ENCODE measurements at places on chromosomes 7 and 10.

DNA sequence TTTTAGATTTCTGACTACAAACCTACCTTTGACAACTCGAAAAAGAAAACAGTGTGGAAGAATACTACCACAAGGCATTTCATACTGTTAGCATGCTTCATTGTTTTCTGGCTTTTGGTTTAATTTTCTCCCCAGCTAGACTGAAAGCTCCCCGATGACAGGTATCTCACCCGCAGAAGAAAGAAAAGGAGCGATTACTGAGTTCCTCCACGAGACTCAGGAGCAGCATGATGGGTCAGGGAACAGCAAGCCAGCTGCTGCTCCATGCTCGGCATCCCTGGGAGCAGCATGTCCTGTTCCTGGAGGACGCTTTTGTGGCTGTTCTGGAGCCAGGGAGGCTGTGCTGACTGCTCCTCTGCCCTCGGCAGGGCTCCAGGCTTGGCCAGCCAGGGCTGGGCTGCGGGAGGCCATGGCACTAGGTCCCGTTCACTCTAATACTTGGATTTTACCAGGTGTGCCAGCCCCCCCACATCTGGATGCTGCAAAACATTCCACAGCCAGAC lies 133.4 kb downstream of the PRKAG2 start:
- DNase-seq, result no peak

GRCh38 chr7:50655490-50655889 lies 90.3 kb upstream of the DDC start:
- no peak for DNase-seq

- DNase-seq, result peak; percentile 76
Measured at GRCh38 chr10:43348511-43349312, 22.7 kb upstream of the FXYD4 start.

DNA sequence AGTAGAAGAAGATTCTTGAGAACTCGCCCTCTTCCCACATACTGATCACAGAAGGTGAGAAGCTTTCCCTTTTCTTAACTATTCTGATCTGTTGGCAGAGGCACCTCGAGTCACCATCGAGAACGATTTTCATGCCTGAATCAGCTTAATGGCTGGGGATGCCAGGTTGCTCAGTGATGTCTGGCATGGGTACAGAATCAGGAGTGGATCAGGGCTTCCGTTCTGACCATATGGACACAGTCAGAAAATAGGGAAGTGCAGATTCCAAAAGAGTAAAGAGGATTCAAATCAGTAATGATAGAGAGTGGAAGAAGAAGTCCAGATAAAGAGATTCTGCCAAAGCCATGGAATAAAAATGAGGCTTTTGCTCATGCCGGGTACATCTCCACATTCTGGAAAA lies 52.0 kb upstream of the GRB10 start:
- no peak for DNase-seq

DNA sequence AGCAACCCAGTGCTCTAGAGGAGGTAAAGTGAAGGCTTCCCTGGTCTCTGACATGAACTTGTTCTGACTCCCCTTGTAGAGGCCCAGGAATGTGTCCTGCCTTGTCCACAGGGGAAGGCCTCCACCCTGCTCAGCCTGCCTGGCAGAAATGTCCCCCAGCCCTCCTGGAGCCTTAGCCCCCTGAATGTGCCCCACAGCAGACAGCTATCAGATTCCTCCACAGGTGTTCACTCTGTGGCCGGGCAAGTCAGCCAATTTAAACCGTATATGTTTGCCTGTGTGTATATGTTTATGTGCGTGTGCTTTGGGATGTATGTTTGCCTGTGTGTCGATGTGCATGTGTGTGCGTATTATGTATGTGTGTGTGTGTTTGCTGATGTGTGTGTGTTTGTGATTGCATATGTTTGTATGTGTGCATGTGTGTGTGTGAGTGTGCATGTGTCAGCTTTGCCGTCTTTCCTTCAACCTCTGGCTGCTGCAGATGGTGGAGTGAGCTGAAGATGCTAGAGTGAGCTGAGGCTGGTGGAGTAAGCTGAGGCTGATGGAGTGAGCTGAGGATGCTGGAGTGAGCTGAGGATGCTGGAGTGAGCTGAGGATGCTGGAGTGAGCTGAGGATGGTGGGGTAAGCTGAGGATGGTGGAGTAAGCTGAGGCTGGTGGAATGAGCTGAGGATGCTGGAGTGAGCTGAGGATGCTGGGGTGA lies 68.9 kb upstream of the ANTXRL start:
- DNase-seq, result no peak

GRCh38 chr10:97659589-97659988 lies 19.1 kb downstream of the PI4K2A start:
- DNase-seq, result peak; percentile 27

DNA sequence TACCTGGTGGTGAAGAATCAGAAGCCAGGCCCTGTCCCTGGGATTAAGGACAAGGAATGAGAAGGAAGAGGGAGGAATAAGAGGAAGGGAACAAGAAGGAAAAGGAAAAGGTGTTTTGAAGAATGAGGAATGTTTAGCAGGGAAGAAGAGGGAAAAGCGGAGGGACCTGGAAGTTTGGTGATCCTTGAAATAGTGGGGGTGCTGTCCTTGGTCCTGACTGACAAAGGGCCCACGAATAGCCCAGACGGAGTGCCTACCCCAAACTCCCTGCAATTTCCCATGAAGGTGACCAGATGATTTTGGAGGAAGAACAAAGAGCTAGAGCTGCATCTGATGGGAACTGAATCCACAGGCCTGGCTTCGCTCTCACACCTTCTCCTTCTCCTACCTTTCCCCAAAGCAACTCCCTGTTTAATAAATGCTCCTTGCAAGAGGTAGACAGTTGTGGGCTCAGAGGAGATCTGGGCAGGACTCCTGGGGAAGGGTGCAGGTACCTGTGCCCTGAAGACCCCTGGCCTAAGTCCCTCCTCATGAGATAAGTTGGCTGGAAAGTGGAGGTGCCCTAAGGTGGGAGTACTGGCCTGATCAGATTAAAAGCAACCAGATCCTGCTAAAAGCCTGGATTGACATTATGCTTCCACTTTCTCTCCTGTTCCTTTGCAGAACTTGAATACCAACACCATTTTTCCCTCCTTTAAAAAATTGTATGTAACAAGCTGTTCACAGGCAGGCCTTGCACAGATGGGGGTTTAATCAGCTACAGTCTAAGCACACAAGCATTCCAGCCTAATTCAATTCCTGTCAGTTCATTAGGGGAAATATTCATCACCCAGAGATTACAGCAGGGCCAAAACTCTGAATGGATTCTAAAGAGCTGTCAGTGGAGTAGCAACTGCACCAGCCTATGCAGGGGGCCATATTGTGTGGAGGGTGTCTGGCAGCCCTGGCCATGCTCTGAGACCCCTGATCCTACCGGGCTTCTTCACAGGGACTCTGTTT lies 19.4 kb downstream of the KAZALD1 start:
- DNase-seq, result no peak

- no peak for DNase-seq
Measured at GRCh38 chr10:96670786-96671185, 49.5 kb downstream of the PIK3AP1 start.

GRCh38 chr10:101779544-101780186 lies 3.6 kb downstream of the NPM3 start:
- no peak for DNase-seq

DNA sequence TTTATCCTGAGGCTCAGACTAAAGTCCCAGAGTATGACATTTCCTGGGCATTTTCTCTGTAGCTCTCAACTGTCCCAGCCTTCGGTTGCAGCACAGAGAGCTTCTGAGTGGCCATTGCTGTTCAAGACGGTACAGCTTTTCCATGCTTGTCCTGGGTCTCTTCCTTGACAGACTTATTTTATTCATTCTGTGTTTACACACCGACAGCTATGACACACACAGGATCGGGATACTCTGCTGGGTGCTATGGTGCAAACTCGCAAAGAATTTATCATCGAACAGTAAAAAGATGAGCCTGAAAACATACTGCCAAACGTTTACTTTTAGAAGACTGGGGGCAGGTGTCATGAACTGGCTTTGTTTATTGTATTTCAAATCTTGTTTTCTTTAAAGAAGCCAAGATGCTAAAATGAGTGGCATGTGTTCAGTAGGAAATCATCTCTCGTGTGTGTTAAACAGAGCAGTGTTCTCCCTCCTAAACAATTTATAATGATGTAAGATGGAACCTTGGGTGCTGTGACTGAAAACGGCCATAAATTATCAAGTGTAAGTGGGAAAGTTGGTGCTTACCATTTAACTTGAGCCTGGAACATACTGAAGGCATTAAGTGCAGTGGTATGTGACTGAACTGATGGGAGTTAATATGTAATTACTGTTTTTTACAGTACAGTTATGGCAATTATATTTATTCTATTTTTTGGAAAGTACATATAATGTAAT lies 120.8 kb downstream of the CELF2 start:
- no peak for DNase-seq

- no peak for DNase-seq
Measured at GRCh38 chr10:68088740-68089139, 13.7 kb upstream of the HERC4 start.

GRCh38 chr7:17444151-17444550 lies 145.7 kb downstream of the AHR start:
- no peak for DNase-seq

GRCh38 chr7:51290702-51291540 lies 25.7 kb downstream of the COBL start:
- no peak for DNase-seq

- no peak for DNase-seq
Measured at GRCh38 chr7:80374321-80374720, 137.5 kb downstream of the GNAT3 start.

GRCh38 chr7:23539494-23539907 lies 7.7 kb upstream of the TRA2A start:
- DNase-seq, result no peak

DNA sequence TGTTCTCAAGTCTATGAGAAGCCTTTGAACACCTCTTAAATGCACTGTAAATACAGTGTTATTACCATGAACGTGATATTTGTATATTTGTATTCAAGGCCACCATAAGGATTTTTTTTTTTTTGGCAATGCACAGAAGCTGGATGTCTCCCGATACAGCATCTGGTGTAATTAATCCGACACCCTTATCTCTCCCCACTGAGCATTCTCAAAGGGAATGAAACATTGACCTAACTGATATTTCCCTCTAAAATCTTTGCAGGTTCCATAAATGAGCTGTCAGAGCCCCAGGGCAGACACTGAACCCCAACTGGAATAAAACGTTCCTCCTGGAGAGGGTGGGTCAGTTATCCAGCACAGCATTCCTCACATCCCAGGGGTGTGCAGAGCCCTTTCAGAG lies 316.6 kb downstream of the PAXIP1 start:
- DNase-seq, result no peak

- no peak for DNase-seq
Measured at GRCh38 chr10:35329520-35329919, 6.8 kb upstream of the CCNY start.

DNA sequence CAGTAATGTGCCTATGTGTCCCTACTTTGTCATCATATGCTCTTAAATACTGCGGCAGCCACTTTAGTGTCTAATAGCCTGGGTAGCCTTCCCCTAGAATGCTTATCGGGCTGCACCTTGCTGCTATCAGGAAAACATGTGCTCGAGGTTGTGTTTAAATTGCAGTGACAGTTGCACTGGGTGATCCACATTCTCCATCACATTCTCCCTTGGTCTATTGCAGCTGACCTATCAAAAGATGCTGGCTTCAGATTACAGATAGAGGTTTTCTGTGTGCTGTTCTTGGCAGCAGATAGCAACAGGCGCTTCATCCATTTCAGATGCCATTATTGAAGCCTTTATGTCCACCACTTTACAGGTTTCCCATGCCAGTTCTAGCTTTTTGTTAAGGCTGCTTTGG lies 130.1 kb upstream of the MDFIC start:
- no peak for DNase-seq

DNA sequence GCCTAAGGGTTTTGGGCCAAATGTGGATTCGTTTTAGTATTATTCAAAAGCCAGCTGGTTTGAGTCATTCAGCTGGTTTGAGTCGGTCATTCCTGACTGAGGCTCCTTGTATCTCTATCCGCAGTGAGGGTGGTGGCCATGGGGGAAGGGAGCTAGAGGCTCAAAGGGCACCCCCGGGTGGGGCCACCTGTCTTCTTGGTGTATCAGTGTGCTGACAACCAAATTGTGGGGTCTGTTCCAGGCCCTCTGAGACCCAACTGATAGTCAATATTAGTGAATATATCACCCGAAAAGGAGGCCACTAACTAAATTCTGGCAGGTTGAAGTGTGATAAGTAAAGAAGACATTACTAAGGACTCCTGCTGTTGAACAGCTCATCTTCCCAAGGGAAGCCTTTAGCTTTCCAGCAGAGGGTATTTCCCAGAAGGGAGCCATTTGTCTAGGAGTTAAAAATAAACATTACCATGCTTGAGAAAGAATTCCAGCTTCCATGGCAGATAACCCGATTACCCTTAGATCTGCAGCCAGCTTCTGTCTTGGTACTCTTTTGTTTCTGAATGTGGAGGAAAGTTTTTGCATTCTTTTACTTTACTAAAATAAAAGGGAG lies 29.9 kb upstream of the DDX50 start:
- peak; percentile 18 for DNase-seq

- no peak for DNase-seq
Measured at GRCh38 chr10:44951576-44952226, 7.9 kb upstream of the RASSF4 start.

GRCh38 chr10:110980807-110981206 lies 61.4 kb downstream of the SHOC2 start:
- no peak for DNase-seq

DNA sequence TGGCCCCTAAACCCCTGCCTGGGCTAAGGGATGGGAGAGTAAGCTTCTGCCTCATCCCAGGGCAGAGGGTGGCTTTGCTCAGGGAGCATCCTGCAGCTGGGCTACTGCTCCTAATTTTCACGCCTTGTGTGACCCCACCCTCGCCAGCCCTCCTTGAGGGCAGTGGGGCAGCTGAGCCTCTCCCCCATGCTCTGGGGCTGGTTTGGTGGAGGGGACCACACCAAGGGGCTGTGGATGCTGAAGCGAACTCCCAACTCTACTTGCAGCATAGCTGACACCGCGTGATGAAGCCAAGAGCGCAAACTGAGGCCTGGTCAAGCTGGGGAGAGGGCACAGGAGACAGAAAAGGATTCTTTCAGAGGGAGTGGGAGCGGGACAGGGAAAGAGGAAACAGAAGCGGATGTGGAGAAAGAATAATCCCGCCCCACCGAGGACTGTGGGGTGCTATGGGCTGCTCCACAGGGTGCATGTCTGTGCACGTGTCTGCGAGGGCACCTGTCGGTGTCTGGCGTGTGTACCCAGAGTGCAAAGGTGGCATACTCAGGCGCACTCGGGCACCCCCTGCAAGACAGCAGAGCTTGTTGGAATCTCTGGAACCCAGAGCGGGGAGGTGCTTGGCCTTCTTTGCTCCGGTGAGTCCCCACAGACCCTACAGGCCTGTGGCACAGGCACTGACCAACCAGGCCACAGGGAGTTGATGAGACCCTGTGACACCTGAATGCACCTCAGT lies 19.4 kb upstream of the RASGEF1A start:
- no peak for DNase-seq
